Left lung (tissue), 14 donors: ENCODE measurements at places on chromosomes 7 and 10. TPM values are rescaled to one million over a fixed set of nuclear protein-coding genes. Genes with fewer than 3 reads are reported as not detected.

SORCS1 gene
- 0.20 TPM for polyA plus RNA-seq

VWDE gene
- 3.8 TPM for polyA plus RNA-seq

CELF2 gene
- 66.2 TPM for polyA plus RNA-seq

NAT16 gene
- 0.04 TPM for polyA plus RNA-seq

GPR26 gene
- polyA plus RNA-seq, result 0.01 TPM

TBXAS1 gene
- 10.1 TPM for polyA plus RNA-seq

CCDC172 gene
- polyA plus RNA-seq, result not detected

DNA sequence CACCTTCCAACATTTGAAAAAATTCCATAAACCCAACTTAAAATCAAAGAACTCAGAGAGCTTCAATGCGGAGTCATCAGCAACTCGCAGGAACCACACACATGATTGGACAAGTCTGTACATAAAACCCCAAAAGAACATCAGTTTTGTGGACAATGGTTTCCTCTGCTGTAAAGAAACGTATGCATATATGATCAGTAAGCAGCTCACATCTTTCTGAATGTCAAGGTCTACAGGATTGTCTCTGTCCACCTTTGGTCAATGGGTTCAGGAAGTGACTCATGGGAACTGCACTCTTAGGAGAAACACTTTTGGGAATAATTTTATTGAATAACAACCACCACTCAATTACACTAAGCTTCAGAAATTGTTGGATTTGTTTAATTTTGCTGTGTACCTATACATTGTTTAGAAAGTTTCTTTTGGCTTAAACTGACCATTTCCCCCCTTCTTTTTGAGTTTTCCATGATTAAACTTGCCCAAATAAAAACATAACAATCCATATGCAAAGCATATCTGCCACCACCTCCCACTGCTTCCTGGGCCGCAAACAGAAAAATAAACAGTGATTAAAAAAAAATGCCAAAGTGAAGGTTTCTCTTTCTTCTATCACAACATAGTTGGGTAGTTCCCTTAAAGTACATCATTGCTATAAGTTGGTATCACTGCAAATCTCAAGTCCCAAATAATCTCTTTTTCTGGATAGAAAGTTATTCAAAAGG is 27.3 kb upstream of the AFAP1L2 start:
- H3K4me3 ChIP-seq, result no peak overlapping the region
- no peak for DNase-seq
- no peaks in the 10 kb centered on the region for H3K4me1 ChIP-seq
- peaks cover 19% of the 10 kb centered on the region for H3K36me3 ChIP-seq

DNA sequence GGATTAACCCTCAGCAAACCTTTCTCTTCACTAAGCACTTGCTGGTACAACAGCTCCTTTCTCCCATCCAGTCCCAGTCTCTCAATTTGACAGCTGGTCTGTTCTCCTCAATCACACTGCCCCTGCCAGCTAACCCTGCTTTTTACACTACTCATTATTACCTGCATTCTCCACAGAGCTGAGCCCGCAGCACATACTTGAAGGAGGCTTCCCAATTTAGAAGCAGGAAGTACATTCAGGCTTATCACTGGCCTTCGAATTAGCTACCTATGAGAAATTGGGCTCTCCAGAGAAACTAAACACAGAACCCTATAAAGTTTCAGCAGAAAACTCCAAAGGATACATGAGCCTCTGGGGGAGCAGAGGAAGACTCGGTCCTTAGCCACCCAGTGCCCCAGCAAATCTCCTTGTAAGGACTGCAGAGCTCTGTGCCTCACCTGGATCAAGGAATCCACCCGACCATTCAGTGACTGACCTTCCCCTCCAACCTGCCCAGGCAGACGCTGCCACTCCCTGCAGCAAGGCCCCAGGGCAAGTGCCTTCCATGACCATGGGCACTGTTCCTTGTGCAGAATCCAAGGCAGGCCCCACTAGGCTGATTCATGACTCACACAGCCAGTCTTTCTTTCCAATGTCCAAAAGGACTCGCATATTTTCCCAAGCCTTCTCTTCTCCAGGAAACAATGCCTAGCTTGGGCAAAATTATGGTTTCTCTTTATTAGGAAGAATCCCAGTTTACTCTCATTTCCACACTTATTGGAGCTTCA is 68.0 kb downstream of the VOPP1 start:
- H3K36me3 ChIP-seq, result no peaks in the 10 kb centered on the region
- H3K4me3 ChIP-seq, result no peak overlapping the region
- no peak for DNase-seq
- no peak overlapping the region for H3K27ac ChIP-seq

- H3K36me3 ChIP-seq, result no peaks in the 10 kb centered on the region
- H3K27me3 ChIP-seq, result no peaks in the 10 kb centered on the region
- no peak for DNase-seq
- H3K27ac ChIP-seq, result no peak overlapping the region
- H3K4me3 ChIP-seq, result no peak overlapping the region
These were observed 69.8 kb downstream of the LSMEM1 start for GRCh38 chr7:112550468-112551060.

GRCh38 chr7:69504733-69505420 is 93.4 kb upstream of the AUTS2 start:
- H3K4me1 ChIP-seq, result no peaks in the 10 kb centered on the region
- DNase-seq, result no peak
- H3K27me3 ChIP-seq, result no peaks in the 10 kb centered on the region
- H3K4me3 ChIP-seq, result no peak overlapping the region

- no peaks in the 10 kb centered on the region for H3K4me1 ChIP-seq
- no peaks in the 10 kb centered on the region for H3K36me3 ChIP-seq
- no peaks in the 10 kb centered on the region for H3K27me3 ChIP-seq
- DNase-seq, result no peak
These were observed 372.5 kb downstream of the SDK1 start for GRCh38 chr7:3673524-3673923.

DNA sequence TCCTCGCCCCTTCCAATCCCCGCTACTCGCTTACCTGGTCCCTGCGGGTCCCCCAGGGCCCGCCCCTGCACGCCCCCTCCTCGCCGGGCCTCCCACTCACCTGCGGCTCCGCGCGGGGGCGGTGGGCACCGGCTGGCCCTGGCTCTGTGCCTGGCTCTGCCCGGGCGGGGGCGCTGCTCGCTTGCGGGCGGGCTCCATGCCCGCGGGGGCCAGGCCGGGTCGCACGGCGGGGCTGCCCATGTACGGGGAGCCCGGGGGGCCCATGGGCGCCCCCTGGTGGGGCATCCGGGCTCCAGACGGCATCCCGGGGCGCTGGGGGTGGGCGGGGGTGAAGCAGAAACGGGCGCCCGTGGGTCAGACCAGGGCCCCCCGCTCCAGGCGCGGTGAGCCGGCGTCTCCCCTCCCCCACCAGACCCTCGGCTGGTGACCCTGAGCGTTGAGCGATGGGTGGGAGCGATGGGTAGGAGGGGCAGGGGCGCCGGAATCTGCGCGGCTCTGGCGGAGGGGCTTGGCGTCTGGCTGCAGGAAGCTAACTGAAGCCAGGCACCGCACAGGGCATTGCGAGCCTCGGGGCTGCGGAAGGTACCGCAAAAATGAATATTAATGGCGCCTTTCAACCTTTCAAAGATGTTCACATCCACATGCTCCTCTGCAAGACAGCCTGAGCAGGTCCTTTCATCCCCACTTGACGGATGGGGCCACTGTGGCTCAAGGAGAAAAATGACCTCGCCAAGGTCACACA is 3.0 kb downstream of the SMARCD3 start:
- no peak overlapping the region for H3K4me3 ChIP-seq
- H3K27ac ChIP-seq, result no peak overlapping the region
- peaks cover 80% of the 10 kb centered on the region for H3K4me1 ChIP-seq
- peaks cover 20% of the 10 kb centered on the region for H3K36me3 ChIP-seq
- H3K27me3 ChIP-seq, result peaks cover 67% of the 10 kb centered on the region
- DNase-seq, result no peak

GRCh38 chr7:54932818-54933543 is 85.8 kb upstream of the EGFR start:
- peak overlapping the region; percentile 27 for H3K4me3 ChIP-seq
- H3K4me1 ChIP-seq, result no peaks in the 10 kb centered on the region
- peaks cover 7% of the 10 kb centered on the region for H3K27me3 ChIP-seq
- peak; percentile 81 for DNase-seq

GRCh38 chr7:148598351-148598750 is 7.8 kb downstream of the C7orf33 start:
- no peak overlapping the region for H3K4me3 ChIP-seq
- no peaks in the 10 kb centered on the region for H3K27me3 ChIP-seq
- H3K4me1 ChIP-seq, result no peaks in the 10 kb centered on the region

- no peak overlapping the region for H3K4me3 ChIP-seq
- DNase-seq, result no peak
- H3K27ac ChIP-seq, result no peak overlapping the region
- H3K36me3 ChIP-seq, result no peaks in the 10 kb centered on the region
- no peaks in the 10 kb centered on the region for H3K4me1 ChIP-seq
- H3K27me3 ChIP-seq, result no peaks in the 10 kb centered on the region
These were observed 93.5 kb downstream of the CREB5 start for GRCh38 chr7:28505867-28506266.

GRCh38 chr7:121329191-121330052 is 622 bp downstream of the WNT16 start:
- no peaks in the 10 kb centered on the region for H3K36me3 ChIP-seq
- H3K27ac ChIP-seq, result no peak overlapping the region
- peak overlapping the region; percentile 4 for H3K4me3 ChIP-seq
- DNase-seq, result no peak
